Tibial nerve (tissue), 4 donors: ENCODE measurements at places on chromosomes 12 and 14. TPM values are rescaled to one million over a fixed set of nuclear protein-coding genes. Genes with fewer than 3 reads are reported as not detected.

DNA sequence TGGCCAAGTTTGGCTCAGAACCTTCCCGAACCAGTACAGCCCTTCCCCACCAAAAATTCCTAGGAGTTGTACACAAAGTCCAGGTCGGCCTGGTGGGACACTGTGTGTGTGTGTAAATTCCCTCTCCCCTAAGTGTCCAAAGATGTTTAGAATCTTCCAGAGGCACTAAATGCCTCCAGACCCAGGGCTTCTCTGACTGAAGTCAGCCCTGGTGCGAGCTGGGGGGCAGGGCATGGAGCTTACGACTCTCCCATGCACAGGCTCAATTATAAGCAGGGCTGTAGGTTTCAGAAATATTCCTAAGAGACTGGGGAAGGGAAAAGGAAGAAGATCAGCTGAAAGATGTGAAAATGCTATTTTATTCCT is 106.9 kb upstream of the ATF7IP start:
- DNase-seq = no peak
- peak overlapping the region; percentile 78 for H3K27ac ChIP-seq
- no peak overlapping the region for H3K4me3 ChIP-seq
- H3K27me3 ChIP-seq = no peaks in the 10 kb centered on the region
- H3K4me1 ChIP-seq = no peaks in the 10 kb centered on the region

DNA sequence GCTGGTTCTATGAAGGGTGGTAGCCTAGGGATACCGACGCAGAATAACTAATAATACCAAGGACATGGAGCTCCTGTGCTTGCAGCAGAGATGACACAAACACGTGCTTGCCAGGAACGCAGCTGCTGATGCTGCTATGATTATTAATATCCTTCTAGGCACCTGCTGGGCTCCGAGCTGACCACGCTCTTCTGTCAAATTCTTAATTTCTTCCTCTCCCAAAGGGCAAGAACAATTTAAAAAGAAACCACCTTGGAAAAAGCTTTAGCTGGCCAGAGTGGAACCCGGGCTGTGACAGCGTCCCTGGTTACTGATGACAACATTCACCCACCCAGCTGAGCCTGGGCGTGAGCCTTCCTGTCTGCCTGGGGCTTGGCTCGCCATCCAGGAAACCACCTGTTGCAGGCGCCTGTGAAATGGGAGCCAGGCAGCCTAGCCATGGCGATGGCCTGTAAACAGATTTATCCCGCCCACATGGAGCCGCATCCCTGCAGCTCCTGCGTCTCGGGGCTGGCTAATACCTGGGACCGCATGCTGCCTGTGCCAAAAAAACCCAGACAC is 28.8 kb downstream of the CLMN start:
- no peak overlapping the region for H3K4me3 ChIP-seq
- H3K27me3 ChIP-seq = no peaks in the 10 kb centered on the region
- no peak for DNase-seq

GRCh38 chr12:1582709-1583050 is 11.7 kb downstream of the FBXL14 start:
- no peak overlapping the region for H3K4me3 ChIP-seq
- no peaks in the 10 kb centered on the region for H3K27me3 ChIP-seq
- no peaks in the 10 kb centered on the region for H3K36me3 ChIP-seq
- H3K27ac ChIP-seq = no peak overlapping the region

GRCh38 chr12:123686636-123687190 is 15.8 kb downstream of the TCTN2 start:
- H3K4me3 ChIP-seq = no peak overlapping the region
- H3K36me3 ChIP-seq = peaks cover 100% of the 10 kb centered on the region
- no peak for DNase-seq
- H3K4me1 ChIP-seq = no peaks in the 10 kb centered on the region

- H3K4me1 ChIP-seq = peaks cover 65% of the 10 kb centered on the region
- no peaks in the 10 kb centered on the region for H3K27me3 ChIP-seq
- H3K4me3 ChIP-seq = no peak overlapping the region
- peaks cover 2% of the 10 kb centered on the region for H3K36me3 ChIP-seq
These were observed 17.5 kb downstream of the CBX5 start for GRCh38 chr12:54262403-54262925.

GRCh38 chr12:41794336-41794735 is 350.3 kb downstream of the GXYLT1 start:
- H3K27me3 ChIP-seq = no peaks in the 10 kb centered on the region
- H3K36me3 ChIP-seq = no peaks in the 10 kb centered on the region
- no peak overlapping the region for H3K4me3 ChIP-seq
- no peaks in the 10 kb centered on the region for H3K4me1 ChIP-seq

GRCh38 chr12:43337571-43338444 is 214.2 kb downstream of the ADAMTS20 start:
- H3K36me3 ChIP-seq = no peaks in the 10 kb centered on the region
- H3K4me3 ChIP-seq = no peak overlapping the region
- no peaks in the 10 kb centered on the region for H3K27me3 ChIP-seq
- no peak overlapping the region for H3K27ac ChIP-seq
- peaks cover 9% of the 10 kb centered on the region for H3K4me1 ChIP-seq

GRCh38 chr12:26264215-26264838 is 69.0 kb downstream of the SSPN start:
- no peak for DNase-seq
- H3K4me1 ChIP-seq = no peaks in the 10 kb centered on the region
- no peaks in the 10 kb centered on the region for H3K27me3 ChIP-seq
- H3K27ac ChIP-seq = no peak overlapping the region
- H3K36me3 ChIP-seq = no peaks in the 10 kb centered on the region

DNA sequence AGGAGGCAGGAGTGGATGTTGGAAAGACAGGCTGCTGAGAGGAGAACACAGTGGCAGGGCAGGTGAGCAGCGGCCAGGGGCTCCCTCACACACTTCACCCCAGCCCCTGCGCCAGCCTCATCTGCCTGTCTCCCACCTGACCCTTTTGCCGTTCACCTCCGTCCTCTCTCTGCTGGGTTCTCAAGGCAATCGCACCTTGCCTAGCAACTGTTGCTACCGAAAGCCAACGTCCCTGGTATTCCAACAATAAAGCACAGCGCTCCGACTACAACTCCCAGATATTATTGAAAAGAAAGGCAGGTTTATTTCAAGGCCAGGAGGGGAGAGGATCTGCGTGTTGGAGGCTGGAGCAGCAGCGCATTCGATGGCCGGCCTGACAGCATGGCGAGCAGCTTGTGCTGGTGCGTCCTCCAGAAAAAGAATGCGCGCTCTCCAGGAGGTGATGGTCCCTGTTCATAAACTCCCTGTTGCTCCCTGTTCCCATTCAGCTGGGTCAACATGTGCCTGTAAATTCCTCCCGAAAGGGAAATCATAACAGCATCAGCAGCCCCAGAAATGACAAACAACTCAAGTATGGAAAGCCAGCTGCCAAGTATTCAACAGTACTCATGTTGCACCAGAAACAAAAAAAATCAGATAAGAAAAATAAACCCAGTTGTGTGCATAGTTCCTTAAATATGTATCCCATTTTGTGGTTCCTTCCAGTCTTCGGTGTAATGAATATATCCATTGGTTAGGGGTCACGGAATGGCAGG is 153.0 kb upstream of the DIO3 start:
- no peak for DNase-seq
- H3K4me3 ChIP-seq = no peak overlapping the region
- peak overlapping the region; percentile 71 for H3K27ac ChIP-seq
- H3K27me3 ChIP-seq = no peaks in the 10 kb centered on the region

- H3K36me3 ChIP-seq = no peaks in the 10 kb centered on the region
- H3K4me3 ChIP-seq = no peak overlapping the region
- H3K27me3 ChIP-seq = peaks cover 100% of the 10 kb centered on the region
- H3K27ac ChIP-seq = no peak overlapping the region
- no peak for DNase-seq
These were observed 7.5 kb downstream of the SIX1 start for GRCh38 chr14:60641742-60642269.

GRCh38 chr12:124632519-124632984 is 65.1 kb upstream of the NCOR2 start:
- H3K4me3 ChIP-seq = no peak overlapping the region
- no peak for DNase-seq
- H3K27me3 ChIP-seq = no peaks in the 10 kb centered on the region
- H3K36me3 ChIP-seq = no peaks in the 10 kb centered on the region

DNA sequence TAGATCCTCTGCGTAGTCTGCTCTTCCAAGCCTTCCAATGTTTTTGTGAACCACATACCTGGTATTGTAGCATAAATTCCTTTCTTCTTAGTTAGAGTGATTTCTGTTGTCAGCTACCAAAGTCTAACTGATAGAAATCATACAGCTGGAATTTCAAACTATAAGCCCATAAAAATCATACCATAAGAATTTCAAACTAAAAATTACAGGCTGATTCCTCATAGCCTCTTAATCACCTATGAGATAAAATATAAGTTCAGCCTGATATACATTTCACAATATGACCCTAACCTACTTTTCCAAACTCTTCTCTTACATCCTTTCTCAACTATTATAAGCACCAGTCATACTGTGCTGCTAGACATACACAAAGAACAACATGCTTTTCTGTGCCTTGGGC is 64.8 kb downstream of the PTHLH start:
- H3K36me3 ChIP-seq = no peaks in the 10 kb centered on the region
- H3K4me1 ChIP-seq = no peaks in the 10 kb centered on the region
- no peaks in the 10 kb centered on the region for H3K27me3 ChIP-seq
- no peak overlapping the region for H3K4me3 ChIP-seq
- no peak for DNase-seq

DNA sequence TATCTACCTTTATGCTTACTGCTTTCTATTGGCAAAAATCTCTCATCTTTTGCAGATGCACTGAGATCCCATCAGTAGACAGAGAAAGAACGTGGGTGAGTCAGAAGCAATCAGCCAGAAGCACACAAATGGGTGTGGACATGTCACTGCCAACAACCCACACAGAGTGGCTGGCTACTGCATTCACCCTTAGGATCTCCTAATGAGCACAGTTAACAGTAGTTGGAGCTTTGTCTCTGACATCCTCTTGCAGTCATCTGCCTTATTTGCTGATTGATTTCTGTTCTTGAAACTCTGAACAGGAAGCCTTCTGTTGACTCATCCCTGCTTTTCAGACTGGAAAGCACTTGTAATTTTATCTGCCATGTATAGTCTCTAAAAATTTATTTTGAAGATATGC is 117.2 kb downstream of the RGS6 start:
- DNase-seq = no peak
- H3K4me3 ChIP-seq = no peak overlapping the region
- H3K27me3 ChIP-seq = no peaks in the 10 kb centered on the region
- no peak overlapping the region for H3K27ac ChIP-seq
- H3K4me1 ChIP-seq = no peaks in the 10 kb centered on the region

- no peaks in the 10 kb centered on the region for H3K36me3 ChIP-seq
- no peak for DNase-seq
- H3K27me3 ChIP-seq = no peaks in the 10 kb centered on the region
- no peak overlapping the region for H3K4me3 ChIP-seq
- peak overlapping the region; percentile 8 for H3K27ac ChIP-seq
These were observed 21.8 kb downstream of the VDR start for GRCh38 chr12:47882781-47883546.

DNA sequence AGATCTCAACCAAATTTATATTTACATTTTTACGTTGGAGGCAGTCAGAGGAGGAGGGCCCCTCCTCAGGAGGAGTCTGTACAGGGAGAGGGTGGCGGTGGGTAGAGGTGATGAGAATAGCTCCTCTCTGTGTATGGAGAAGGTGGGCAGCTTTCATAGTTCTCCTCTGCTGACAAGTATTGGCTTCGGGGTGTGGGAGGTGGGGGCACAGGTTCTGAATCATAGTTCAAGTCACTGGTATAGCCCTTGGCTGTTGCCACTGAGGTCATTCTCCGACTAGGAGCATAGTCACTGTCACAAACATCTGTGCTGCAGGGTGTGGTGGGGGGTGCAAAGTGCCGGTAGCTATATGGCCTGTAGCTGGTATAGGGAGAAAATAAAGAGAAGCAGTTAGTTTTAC is 50.3 kb downstream of the BCL2L14 start:
- H3K4me1 ChIP-seq = no peaks in the 10 kb centered on the region
- H3K36me3 ChIP-seq = no peaks in the 10 kb centered on the region
- DNase-seq = no peak
- H3K27ac ChIP-seq = no peak overlapping the region
- H3K27me3 ChIP-seq = no peaks in the 10 kb centered on the region
- H3K4me3 ChIP-seq = no peak overlapping the region

The HSPB8 gene
- total RNA-seq = 16.1 TPM

The BRAP gene
- total RNA-seq = 16.5 TPM

The TRPV4 gene
- total RNA-seq = 0.44 TPM

The C12orf75 gene
- 12.6 TPM for total RNA-seq

The EFS gene
- 36.7 TPM for total RNA-seq
